Stimulated activated CD8-positive, alpha-beta memory T cell treated with anti-CD3 and anti-CD28 coated beads, Interleukin-7, amount 100 ng/mL, for 48 hours (primary cell): ENCODE measurements at places on chromosomes 1 and 21.

DNA sequence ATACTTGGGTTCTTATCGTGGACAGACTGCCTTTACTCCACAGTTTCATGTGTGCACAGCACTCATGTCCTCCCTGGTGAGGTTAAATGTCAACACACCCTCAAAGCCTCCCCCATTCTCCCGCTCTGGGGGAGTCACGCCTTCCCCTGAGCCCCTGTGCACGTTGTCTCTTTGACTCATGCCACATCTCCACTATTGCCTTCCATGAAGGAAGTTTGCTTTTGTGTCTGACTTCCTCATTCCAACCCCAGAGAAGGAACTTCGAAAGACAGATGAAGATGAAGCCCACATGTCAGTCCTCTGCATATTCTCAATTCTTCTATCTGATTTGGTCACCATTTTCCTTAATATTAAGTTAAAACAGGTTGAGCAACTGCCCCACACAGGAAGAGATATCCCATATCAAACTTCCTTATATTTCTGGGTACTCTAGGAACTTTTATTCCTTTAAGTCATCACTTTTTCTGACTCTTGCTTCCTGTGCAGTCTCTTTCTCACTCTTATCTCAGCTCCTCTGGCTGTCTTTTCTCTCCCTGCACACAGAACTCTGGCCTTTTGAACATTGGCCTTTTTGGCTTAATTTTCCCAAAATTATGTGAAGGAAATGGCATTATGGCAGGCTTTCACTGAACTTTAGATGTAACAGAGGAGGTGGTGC is 41.5 kb downstream of the C4BPA start:
- no peak for DNase-seq

- no peak for DNase-seq
These were observed 36.8 kb downstream of the CDC7 start for GRCh38 chr1:91537281-91537986.

GRCh38 chr1:232667094-232667777 is 37.3 kb upstream of the SIPA1L2 start:
- no peak for DNase-seq

DNA sequence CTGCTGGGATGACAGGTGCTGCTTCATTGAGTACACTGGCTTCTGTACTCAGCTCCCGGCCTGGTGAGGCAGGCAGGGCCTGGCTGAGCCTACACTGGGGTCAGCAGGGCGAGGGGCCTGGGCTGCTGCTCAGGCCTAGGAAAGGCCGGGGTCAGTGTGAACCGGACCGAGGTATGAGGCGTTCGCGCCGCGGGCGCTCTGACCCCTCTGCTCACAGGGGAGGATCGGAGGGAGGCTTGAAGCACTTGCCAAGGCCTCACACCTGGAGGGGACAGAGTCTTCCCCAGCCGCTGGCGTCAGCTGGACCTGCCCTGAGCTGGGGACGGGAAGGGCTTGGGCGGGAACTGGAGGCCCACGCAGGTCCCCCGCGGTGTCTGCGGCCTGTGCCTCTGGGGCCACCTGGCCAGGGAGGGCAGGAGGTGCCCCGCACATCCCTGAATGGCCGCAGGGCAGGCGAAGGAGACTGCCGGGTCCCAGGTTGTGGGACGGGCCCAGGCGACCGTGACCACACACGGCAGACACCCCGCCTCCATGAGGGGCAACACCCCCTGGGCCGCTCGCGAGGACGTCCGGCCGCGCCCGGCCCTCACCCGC is 466 bp downstream of the PEX10 start:
- DNase-seq = no peak

DNA sequence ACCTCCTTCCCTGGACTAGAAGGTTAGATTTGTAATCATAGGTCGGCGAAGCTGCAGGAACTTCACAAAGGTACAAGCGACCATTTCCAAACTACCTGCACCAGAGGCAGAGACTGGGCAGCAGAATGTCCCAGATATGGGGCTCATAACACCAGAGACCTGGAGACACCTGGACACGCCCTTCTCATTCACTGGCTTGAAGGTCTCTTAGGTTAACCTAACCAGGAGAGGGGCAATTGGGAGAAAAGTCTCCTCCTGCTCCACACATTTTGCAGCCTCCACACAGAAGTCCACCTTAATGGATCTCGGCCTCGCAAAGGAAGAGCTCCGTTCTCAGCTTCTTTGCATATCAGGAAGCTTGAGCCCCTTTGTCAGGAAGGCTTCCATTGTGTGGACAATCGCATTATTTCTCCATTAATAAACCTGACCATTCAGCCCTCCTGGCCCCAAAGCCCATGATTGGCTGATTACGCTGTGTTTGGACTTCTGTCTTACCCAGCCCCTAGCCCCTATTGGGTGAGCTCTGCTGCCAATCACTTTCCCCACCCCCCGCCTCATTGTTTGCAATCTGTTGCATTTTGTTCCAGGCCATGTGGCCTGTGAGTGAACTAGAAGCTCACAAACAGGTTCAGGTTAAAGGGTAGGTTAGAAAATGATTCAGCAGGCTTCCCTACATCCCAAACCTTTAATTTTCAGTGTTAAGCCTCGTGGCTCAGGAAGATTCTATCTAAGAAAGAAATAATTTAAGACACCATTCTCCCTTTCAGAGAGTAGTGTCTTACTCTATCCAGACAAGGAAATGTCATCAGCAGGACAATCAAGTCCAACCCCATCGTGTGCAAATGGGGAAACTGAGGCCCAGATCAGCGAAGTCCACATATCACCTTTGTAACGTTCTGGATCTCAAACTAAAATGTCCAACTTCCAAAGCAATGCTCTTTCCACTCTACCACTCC is 2.8 kb downstream of the MYCL start:
- DNase-seq = no peak

- no peak for DNase-seq
These were observed 41.6 kb upstream of the SLC2A1 start for GRCh38 chr1:43000271-43000670.

DNA sequence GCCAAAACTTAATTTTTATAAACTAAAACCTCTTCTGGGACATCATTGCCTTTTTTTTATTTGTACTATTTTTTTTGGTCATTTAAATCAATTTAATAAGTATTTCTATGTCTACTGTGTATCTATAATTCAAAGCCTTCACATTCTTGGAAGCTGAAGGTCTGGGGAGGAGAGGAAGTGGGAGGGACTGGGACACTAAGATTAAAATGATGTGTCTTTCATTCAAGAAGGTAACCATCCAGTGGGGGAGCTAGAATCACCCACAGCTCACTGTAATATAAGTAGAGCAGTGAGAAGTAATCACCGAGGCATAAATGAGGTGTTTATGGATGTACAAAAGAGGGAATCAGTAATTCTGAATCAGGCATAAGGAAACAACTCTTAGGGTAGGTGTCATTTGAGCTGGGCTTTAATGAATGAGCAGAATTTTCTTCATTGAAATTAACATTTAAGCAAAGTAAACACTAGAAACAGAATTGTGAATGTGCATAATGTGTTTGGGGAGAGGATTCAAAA is 52.8 kb downstream of the PTGER3 start:
- DNase-seq = no peak

- DNase-seq = no peak
These were observed 69.6 kb downstream of the NRIP1 start for GRCh38 chr21:14995226-14995625.

- no peak for DNase-seq
These were observed 224.5 kb upstream of the NFIA start for GRCh38 chr1:60857851-60858250.

DNA sequence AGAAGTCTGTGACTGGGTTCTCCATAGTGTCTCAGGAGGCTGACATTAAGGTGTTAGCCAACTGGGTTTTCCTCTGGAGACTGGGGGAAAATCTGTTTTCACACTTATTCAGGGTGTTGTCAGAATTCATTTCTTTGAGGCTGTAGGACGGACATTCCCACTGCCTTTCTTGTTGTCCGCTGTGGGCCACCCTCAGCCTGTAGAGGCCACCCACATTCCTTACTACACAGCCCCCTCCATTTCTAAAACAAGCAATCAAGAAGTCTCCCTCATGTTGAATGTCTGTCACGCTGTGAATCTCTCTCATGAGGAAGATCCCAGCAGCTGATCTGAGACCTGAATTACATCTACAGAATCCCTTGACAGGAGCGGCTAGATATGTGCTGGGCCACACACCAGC is 295.5 kb upstream of the RUNX1 start:
- DNase-seq = no peak

- DNase-seq = no peak
These were observed 65.8 kb downstream of the RHOU start for GRCh38 chr1:228801068-228801467.

- DNase-seq = no peak
These were observed 6.1 kb upstream of the CD1A start for GRCh38 chr1:158248118-158248517.

DNA sequence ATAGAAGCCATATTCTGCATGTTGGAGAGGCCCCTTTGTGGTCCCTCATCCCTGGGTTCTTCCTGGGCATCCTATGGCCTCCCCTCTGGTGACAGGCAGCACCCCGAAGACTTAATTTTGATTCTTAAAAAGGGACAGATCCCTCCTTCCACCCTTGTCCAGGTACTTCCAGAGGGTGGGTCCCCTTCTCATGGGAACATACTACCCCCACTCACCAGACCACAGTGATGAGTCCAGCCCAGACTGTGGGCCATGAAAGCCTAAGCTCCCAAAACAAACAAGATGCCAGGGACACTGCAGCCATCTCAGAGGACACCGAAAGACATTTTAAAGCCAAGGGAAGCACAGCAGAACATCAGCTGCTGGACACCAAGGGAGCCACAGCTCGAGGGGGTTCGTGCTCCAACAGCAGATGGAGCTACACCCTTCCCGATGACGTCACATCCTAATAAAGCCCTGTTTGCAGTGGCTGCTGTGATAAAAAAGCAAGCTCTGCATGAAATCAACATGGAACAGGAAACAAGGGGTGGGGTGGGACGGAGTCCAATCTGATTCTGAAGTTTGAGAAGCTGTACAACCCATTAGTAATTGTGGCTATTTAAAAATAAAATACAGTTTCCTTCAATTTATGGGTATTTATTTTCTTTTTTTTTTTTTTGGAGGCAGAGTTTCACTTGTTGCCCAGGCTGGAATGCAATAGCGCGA is 32.4 kb downstream of the GNB1 start:
- no peak for DNase-seq

DNA sequence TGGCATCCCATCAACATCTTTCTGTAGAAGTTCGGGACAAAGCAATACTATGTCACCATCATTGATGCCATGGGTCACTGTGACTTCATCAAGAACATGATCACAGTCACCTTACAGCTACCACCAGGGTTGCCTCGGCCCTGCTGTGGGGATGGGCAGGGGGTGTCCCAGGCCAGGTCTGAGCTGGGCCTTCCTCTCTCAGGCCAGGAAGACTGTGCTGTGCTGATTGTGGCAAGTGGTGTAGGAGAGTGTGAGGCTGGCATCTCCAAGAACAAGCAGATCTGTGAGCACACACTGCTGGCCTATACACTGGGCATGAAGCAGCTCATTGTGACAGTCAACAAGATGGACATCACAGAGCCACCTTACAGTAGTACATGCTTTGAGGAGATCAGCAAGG is 20.9 kb upstream of the RPL11 start:
- DNase-seq = no peak

GRCh38 chr1:203660931-203661484 is 34.4 kb downstream of the ATP2B4 start:
- no peak for DNase-seq

- DNase-seq = no peak
These were observed 862.8 kb downstream of the KCNT2 start for GRCh38 chr1:195745189-195746010.

- no peak for DNase-seq
These were observed 57.9 kb upstream of the HIVEP3 start for GRCh38 chr1:41976671-41977070.

DNA sequence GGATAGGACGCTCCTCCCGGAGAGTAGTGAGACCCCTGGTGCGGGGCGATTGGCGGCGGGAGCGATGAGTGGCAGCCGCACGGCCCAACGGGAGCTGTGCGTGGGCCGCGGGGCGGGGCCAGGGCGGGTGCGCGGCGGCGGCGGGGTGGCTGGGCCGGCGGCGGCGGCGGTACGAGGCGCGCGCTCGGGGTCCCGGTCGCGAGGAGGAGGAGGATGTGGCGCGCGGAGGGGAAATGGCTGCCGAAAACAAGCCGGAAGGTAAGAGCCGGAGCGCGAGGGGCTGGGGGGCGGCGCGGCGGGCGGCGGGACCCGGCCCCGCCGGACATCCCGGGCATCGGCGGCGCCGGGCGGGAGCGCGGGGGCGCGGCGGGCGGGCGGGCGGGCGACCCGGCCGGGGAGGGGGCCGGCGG is at the start of gene CAMTA1:
CAMTA1 (plus strand) TSS at position 137 of the 410 bp plus-strand sequence; CDS start at position 214, 77 bp downstream.
- no peak for DNase-seq

- DNase-seq = no peak
These were observed 34.6 kb downstream of the TMEM63A start for GRCh38 chr1:225847610-225848009.

DNA sequence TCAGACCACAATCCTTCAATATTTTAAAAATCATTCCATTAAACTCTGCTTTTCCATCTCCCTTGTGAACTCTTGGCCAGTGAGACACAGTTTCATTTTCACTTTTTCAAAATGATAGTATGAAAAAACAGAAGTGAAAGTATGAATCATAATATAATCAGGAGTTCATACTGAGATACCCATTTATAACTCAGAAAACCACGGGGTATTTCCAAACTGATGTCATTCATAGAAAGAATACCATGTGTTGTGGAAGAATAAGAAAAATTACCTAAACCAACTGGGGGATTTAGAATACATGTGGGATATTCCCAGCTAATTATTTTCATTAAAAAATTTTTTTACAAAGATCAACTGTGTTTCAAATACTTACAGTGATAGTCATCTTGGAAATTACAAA is 149.9 kb downstream of the MRPL39 start:
- no peak for DNase-seq

GRCh38 chr21:26437326-26438009 is 135.6 kb downstream of the CYYR1 start:
- DNase-seq = no peak

- no peak for DNase-seq
These were observed 269.4 kb downstream of the BACH1 start for GRCh38 chr21:29568020-29568697.

DNA sequence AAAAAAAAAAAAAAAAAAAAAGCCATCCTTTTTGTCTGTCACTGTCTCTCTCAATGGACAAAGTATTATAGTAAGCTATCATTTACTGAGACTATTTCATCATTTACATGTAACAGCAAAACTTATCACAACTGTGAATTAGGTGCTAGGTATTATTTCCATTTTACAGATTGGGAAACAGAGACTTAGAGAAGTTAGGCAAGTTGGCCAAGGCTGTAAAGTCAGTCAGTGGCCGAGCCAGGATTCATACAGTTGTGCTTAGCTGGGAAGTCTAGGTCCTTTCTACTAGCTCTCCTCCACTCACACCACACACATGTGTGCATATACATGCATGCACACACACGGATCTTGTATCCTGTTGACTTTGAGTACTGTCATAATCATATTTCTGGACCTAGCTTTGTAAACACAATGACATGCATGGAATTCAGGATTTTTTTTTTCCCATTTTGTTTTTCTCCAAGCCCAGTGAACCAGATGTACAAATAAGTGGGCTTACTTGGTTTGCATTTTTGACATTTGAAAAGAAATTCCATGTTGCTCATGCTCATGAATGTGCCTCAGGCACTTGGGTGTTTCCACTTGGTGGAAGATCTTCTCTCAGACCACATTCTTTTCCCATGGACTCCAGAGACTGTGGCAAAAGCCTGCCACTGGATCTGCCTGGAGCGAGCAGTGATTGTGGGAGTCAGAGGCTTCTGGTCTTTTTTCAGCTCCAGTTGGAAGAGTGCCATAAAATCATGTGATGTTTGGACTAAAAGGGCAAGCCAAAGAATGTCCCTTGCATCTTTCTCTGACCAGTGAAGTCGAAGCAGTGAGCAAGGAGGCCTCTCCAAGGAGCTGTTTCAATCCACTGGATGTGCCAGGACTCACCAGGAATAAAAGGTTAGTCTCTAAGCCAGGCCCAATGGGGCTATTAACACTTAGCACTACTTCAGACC is 61.7 kb upstream of the DNAJC6 start:
- no peak for DNase-seq
